ENCODE measurements at places on chromosomes 16 and 17.
A peak's percentile ranks its signal among the peaks of the same experiment; 100 is the strongest.

DNA sequence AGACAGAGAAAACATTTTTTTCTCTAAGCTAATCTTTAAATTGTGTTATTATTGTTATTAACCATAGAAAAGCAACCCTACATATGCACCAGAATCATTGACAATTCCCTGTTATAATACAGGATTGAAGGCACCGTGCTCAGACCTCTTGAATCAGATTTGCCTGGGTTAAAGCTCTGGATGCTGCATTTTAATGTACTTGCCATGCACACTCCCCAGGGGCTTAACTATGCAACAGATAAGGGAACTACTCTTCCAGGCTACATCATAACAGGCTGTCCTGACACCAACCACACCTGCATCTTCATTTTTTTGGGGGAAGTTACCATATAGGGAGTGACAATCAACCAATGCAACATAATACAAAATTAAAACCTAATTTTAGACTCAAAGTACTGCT lies 1187.6 kb upstream of the CDH8 start:
- DNase-seq, result no peak

DNA sequence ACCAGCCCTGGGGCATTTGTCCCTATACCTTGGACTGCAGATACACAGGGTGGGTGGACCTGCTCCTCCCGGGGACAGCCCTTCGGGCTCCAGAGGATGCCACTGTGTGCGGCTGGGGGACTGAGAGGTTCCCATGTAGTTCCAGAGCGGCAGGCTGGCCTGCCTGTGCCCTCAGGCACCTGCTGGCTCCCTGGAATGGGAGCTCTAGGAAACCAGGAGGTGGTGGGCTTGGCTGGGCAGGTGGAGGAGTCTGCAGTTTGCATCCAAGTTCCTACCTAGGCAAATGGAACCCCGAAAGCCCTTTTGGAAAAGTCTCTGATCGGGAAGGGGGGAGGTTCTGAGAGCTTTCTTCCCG lies 982 bp downstream of the DBNDD1 start:
- no peak for DNase-seq

- DNase-seq, result peak; percentile 31
These were observed 81.5 kb downstream of the CA4 start for GRCh38 chr17:60231234-60231633.

GRCh38 chr16:21208446-21209230 lies 2.7 kb downstream of the ZP2 start:
- no peak for DNase-seq

- DNase-seq, result no peak
These were observed 15.1 kb downstream of the SOCS1 start for GRCh38 chr16:11240636-11241473.

- DNase-seq, result no peak
These were observed 38.9 kb downstream of the ARHGAP17 start for GRCh38 chr16:24976061-24976779.

GRCh38 chr17:8068736-8069586 lies 18.6 kb downstream of the ALOX12B start:
- DNase-seq, result no peak

GRCh38 chr17:43545383-43545632 lies 832 bp downstream of the ETV4 start:
- no peak for DNase-seq

DNA sequence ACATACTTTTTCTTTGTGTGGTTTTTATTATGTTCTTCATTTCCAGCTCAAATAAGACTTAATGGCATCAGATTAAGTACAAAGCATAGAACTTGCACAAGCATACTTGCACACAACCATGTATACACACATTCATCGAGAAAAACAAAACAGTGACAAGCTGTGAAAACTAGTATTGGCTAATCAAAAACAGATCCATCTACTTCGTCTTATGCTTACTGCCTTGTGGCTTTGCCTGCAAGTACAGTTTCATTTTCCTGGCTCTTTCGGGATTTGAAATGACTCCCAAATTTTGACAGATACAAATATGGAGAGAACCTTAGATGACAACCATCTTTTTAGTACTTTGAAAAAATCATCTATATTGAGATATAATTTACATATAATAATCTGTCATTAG lies 338.3 kb downstream of the BCAS3 start:
- DNase-seq, result no peak

DNA sequence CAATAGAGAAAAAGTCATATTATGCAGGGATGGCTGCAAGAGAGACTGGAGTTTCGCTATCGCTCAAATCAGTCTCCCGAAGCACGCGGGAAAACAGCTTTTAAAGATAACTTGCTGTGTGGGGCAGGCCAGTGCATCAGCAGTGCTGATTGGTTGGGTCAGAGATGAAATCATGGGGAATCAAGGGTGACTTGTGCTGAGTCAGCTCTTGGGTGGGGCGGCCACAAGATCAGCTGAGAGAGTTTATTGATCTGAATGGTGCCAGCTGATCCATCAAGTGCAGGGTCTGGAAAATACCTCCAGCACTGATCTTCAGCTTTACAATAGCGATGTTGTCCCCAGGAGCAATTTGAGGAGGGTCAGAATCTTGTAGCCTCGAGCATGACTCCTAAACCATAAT lies 430.5 kb downstream of the RBFOX1 start:
- DNase-seq, result no peak
